PC-9 (cell line): ENCODE measurements at places on chromosomes 1 and 21. TPM values are rescaled to one million over a fixed set of nuclear protein-coding genes. Genes with fewer than 3 reads are reported as not detected.

GPR52 gene
- 0.55 and 1.1 TPM in 2 replicates for total RNA-seq

MYBPH gene
- not detected in 2 replicates for total RNA-seq

S100A3 gene
- total RNA-seq = 1.5 and 2.4 TPM in 2 replicates

EFNA3 gene
- total RNA-seq = 6.7 and 8.8 TPM in 2 replicates

FASLG gene
- total RNA-seq = not detected in 2 replicates

ITLN2 gene
- not detected in 2 replicates for total RNA-seq

PHF13 gene
- 18.2 and 20.9 TPM in 2 replicates for total RNA-seq

SH3BGR gene
- total RNA-seq = 3.3 and 4.5 TPM in 2 replicates

PCAT6 gene
- 1.7 and 3.6 TPM in 2 replicates for total RNA-seq

IRF6 gene
- 46.5 and 50.9 TPM in 2 replicates for total RNA-seq

PLA2G2A gene
- not detected in 2 replicates for total RNA-seq

FAM151A gene
- not detected in 2 replicates for total RNA-seq

TSPEAR gene
- total RNA-seq = not detected in 2 replicates

BSND gene
- 0.09 TPM in 1 of 2 replicates, not detected in the other for total RNA-seq

SMIM34 gene
- not detected in 2 replicates for total RNA-seq

TMEM200B gene
- 1.1 and 1.2 TPM in 2 replicates for total RNA-seq

TMOD4 gene
- total RNA-seq = 1.2 TPM in 1 of 2 replicates, not detected in the other

TMEM52 gene
- 7.4 and 8.5 TPM in 2 replicates for total RNA-seq

OR14A2 gene
- total RNA-seq = not detected in 2 replicates
